ENCODE measurements at places on chromosomes 4 and X. TPM values are rescaled to one million over a fixed set of nuclear protein-coding genes. Genes with fewer than 3 reads are reported as not detected.

DNA sequence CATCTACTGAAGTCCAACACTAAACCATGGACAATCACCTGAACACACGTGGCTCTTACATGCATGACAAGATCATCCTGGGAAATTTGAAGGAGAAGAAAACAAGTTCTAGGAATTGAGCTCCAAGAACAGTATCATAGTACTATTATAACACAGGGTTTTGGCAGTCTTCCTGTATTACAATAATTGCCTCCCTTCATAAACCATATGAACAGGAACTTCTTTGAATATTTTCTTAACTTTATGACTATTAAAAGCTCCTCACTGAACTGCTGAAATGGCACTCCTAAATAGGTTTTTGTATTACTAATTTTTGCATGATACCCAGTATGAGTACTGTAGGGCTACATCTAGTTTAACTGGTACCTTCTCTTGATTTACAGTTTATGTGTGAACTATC lies 130.0 kb downstream of the ZAR1 start:
- H3K27me3 ChIP-seq: no peaks in the 10 kb centered on the region
- H3K4me3 ChIP-seq: no peak overlapping the region
- H3K36me3 ChIP-seq: no peaks in the 10 kb centered on the region
- no peaks in the 10 kb centered on the region for H3K4me1 ChIP-seq
- no peak for DNase-seq

DNA sequence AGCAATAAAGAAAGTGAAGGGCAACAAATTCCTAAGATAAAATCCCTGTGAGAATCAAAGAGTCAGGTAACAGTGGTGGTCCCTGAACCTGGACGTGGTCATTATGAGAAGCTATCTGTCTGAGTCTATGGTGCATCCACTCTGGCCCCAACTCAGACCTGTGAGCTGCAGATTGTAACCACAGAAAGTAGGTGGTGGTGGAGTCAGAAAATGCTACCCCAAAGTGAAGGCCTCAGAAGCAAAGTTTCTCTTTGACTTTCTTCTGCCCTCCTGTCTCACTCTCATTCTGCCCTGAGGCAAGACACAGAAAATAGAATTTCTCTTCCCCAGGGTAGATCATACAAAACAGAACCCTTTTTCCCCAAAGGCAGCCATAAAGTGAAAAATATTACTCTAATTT lies 84.1 kb upstream of the NEIL3 start:
- H3K27ac ChIP-seq: no peak overlapping the region
- H3K4me1 ChIP-seq: peaks cover 7% of the 10 kb centered on the region
- H3K36me3 ChIP-seq: no peaks in the 10 kb centered on the region
- no peak overlapping the region for H3K4me3 ChIP-seq
- no peaks in the 10 kb centered on the region for H3K27me3 ChIP-seq

GRCh38 chr4:121227341-121227792 lies 63.2 kb upstream of the TNIP3 start:
- no peaks in the 10 kb centered on the region for H3K27me3 ChIP-seq
- no peaks in the 10 kb centered on the region for H3K4me1 ChIP-seq
- H3K4me3 ChIP-seq: no peak overlapping the region

DNA sequence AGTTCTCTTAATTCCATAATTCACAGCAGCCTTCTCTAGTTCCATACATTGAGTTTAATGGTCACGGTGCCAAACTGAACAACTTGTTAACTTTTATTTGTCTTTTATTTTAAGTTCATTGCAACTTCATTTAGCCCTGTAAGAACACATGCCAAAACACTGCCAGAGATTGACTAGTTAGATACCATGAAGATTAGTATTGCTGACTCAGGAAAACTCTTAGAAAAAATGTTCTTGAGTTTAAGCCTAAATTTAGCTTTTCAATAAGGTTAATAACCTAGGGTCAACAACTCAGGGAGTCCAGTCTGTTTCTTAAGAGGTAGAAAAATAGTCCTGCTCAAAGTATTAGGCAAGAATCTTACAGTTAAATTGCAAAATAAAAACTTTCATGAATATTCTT lies 25.7 kb downstream of the SPANXN2 start:
- no peaks in the 10 kb centered on the region for H3K36me3 ChIP-seq
- no peak overlapping the region for H3K4me3 ChIP-seq
- no peak overlapping the region for H3K27ac ChIP-seq
- H3K27me3 ChIP-seq: no peaks in the 10 kb centered on the region

GRCh38 chr4:38463268-38463958 lies 200.6 kb upstream of the KLF3 start:
- H3K27ac ChIP-seq: no peak overlapping the region
- H3K4me3 ChIP-seq: no peak overlapping the region
- H3K4me1 ChIP-seq: no peaks in the 10 kb centered on the region
- H3K27me3 ChIP-seq: no peaks in the 10 kb centered on the region

Gene XAGE1A
- not detected for total RNA-seq

DNA sequence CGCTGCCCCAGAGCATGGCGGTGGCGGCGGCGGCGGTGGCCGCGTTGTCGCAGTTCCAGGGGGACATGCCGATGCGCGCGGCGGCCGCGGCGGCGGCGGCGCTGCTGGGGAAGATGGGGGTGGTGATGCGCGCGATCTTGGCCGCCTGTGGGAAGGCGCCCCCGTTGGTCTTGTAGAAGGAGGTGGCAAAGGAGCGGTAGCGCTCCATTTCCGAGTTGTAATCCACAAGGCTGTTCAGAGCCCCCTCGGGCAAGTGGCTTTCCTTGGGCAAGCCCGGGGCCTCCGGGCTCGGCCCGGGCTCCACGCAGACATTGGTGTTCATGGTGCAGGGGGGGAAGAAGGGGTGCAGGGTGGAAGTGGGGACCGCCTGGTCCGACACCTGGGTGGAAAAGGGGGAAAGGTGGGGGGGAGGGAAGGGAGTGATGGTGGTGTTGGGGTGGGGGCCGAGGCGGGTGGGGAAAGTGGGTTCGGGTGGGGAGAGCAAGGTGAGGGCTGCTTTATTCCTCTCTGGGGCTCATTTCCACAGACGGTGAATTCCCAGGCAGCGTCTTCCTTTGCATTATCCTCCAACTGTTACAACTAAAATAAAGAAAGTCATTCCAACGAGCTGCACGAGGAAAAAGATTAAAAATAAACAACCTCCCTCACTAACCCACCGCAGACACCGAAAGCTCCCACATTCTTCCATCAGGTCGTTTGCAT lies 3.1 kb downstream of the CXXC4 start:
- H3K27ac ChIP-seq: no peak overlapping the region
- H3K4me3 ChIP-seq: peak overlapping the region; percentile 46
- H3K36me3 ChIP-seq: no peaks in the 10 kb centered on the region
- DNase-seq: peak; percentile 31

GRCh38 chrX:4655743-4656142 lies 942.3 kb upstream of the PRKX start:
- DNase-seq: no peak
- H3K27me3 ChIP-seq: no peaks in the 10 kb centered on the region
- no peaks in the 10 kb centered on the region for H3K36me3 ChIP-seq

- peak; percentile 35 for DNase-seq
- peaks cover 11% of the 10 kb centered on the region for H3K27me3 ChIP-seq
- no peaks in the 10 kb centered on the region for H3K36me3 ChIP-seq
- H3K27ac ChIP-seq: no peak overlapping the region
- no peak overlapping the region for H3K4me3 ChIP-seq
- H3K4me1 ChIP-seq: no peaks in the 10 kb centered on the region
Observed at GRCh38 chrX:153649178-153649914, 2.3 kb downstream of the DUSP9 start.

DNA sequence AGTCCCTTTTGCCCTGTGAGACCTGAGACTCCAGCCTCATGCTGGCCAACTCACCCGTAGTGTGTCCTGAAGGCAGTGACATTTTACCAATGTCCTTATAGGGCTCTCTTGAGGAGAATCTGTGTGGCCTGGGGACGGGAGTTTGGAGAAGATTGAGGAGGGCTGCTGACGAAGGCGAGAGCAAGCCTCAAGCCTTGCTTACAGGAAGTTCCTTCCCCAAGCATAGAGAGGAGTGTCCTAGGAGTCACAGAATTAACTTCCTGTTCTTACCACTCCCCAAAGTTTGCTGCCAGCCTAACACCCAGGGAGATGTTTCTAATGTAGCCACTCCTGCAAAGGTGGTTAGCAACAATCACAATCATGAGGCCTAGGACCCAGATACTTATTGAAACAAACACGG lies at the start of gene NXF3:
Gene NXF3, minus strand, starts transcription at position 202 of the 400 bp plus-strand sequence. Its CDS starts 120 bp downstream, at position 82.
- H3K27me3 ChIP-seq: no peaks in the 10 kb centered on the region
- H3K4me1 ChIP-seq: no peaks in the 10 kb centered on the region
- no peaks in the 10 kb centered on the region for H3K36me3 ChIP-seq
- no peak for DNase-seq
- no peak within 1 kb of the TSS for H3K27ac ChIP-seq
- H3K4me3 ChIP-seq: no peak within 1 kb of the TSS

DNA sequence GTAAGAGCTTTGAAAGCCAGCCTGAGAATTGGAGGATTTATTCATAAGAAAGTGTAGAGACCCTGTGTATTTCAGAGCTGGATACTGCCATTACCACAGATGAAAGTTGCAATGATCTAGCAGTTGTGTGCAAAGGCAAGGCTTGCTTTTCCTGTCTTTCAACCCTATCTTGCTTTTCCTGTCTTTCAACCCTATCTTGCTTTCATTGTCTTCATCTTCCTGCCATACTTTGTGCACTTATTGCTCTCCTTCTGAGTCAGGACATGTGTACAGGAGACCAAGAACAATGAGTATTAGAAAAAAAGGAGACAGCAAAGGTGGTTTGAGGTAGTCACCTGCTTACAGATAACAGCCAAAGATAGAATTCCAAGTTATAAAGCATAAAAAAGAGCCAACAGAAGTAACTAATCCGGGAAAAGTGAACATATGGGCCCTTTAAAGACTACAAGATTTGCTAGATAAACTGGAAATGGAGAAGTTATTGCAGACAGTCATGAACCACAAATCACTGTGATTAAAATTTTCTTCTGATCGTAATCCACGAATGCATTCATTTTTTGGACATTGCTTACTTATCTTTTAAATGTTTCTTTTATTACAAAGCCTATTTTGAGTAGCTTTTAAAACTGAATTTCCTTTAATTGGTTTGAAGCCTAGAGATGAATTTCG lies 17.2 kb downstream of the C1QTNF7 start:
- H3K27me3 ChIP-seq: no peaks in the 10 kb centered on the region
- no peaks in the 10 kb centered on the region for H3K4me1 ChIP-seq
- DNase-seq: no peak
- no peak overlapping the region for H3K4me3 ChIP-seq

Gene EREG
- total RNA-seq: not detected

GRCh38 chr4:3034231-3034630 lies 40.1 kb downstream of the HTT-AS start:
- H3K27ac ChIP-seq: no peak overlapping the region
- no peak overlapping the region for H3K4me3 ChIP-seq
- DNase-seq: no peak
- H3K36me3 ChIP-seq: no peaks in the 10 kb centered on the region
- no peaks in the 10 kb centered on the region for H3K4me1 ChIP-seq
- no peaks in the 10 kb centered on the region for H3K27me3 ChIP-seq

Gene C4orf54
- total RNA-seq: 0.63 TPM

Gene MAGEA3
- not detected for total RNA-seq

DNA sequence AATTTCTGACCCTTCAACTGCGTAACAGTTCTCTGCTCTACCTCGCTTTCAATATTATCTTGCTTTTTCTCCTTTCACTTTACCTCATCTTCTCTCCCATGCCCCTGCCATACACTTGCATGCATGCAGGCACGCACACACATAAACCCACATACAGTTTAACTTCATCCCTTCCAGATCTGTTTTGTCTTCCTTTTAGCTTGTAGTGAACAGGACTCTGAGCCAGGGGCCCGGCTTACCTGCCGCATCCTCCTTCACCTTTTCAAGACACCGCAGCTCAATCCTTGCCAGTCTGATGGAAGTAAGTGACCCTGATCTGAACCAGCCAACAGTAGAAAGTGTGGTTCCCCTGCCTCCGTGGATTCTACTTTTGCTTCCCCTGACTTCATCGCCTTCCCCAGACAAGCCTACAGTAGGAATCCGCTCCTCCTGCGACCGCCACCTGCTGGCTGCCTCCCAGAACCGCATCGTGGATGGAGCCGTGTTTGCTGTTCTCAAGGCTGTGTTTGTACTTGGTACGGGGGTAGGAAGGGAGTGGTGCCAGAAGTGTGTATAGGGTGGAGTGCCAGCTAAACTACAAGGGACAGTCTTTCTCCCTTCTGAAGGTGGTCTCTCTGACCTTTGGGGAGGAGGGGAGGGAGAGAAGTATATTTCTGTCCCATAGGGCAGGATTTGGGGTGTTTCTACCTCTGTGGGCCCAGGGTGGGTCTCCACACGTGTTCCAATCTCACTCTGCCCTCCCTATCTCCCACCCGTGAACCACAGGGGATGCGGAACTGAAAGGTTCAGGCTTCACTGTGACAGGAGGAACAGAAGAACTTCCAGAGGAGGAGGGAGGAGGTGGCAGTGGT lies 10.7 kb downstream of the MED12 start:
- H3K27ac ChIP-seq: no peak overlapping the region
- H3K27me3 ChIP-seq: no peaks in the 10 kb centered on the region
- H3K4me1 ChIP-seq: no peaks in the 10 kb centered on the region
- no peak overlapping the region for H3K4me3 ChIP-seq
- H3K36me3 ChIP-seq: no peaks in the 10 kb centered on the region

DNA sequence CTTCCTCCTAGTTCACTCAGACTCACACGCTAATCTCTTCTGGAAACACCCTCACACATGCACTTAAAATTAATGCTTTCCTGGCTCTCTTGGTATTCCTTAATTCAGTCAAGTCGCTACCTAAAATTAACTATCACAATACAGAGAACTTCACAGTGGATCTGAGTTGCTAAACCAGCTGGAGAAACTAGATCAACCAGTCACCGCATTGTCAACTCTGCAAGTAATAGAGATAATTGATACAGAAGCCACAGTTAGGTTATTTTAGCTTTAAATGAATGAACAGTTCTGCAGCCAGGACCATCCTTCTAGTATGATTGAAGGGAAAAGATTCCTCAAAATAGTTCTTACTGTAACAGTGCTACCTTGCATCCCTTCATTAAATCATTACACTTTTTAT lies 6.0 kb upstream of the TBC1D9 start:
- H3K27ac ChIP-seq: no peak overlapping the region
- no peaks in the 10 kb centered on the region for H3K36me3 ChIP-seq
- no peaks in the 10 kb centered on the region for H3K4me1 ChIP-seq

GRCh38 chr4:10035130-10035529 lies 13.8 kb upstream of the SLC2A9 start:
- no peaks in the 10 kb centered on the region for H3K27me3 ChIP-seq
- no peak for DNase-seq
- H3K36me3 ChIP-seq: no peaks in the 10 kb centered on the region
- H3K4me3 ChIP-seq: no peak overlapping the region

DNA sequence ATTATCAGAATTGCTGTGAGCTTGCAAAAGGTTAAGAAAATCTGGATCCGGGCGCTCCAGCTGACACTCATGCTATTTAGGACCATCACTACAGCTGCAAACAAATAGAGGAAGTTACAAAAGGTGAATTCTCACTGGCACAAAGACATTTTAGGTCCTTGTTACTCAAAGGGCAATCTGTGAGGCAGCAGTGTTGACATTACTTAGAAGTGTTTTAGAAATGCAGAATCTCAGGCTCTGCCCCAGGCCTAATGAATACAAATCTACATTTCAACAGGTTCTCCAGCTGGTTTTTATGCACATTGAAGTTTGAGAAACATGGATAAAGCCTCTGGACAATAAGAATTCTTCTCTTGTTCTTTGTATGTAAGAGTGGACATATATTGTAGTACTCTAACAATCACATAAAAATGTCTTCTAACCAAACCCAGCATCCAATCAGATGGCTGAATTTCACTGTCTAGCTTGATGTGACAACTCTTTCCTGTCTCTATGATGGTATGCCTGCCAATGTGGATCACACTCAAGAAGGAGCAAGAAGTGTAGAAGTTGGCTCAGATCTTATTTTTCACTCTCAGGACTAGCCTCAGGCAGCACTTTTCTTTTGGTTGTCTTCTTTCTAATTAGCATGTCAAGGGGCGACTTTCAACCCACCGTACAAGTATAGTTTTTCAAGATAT lies 18.8 kb downstream of the SLC7A11 start:
- no peaks in the 10 kb centered on the region for H3K27me3 ChIP-seq
- peak overlapping the region; percentile 97 for H3K27ac ChIP-seq
- no peak for DNase-seq
- no peak overlapping the region for H3K4me3 ChIP-seq

Gene COPS4
- 111 TPM for total RNA-seq

Gene TRPC3
- 3.3 TPM for total RNA-seq
